ENCODE measurements at places on chromosomes 1 and 21.

DNA sequence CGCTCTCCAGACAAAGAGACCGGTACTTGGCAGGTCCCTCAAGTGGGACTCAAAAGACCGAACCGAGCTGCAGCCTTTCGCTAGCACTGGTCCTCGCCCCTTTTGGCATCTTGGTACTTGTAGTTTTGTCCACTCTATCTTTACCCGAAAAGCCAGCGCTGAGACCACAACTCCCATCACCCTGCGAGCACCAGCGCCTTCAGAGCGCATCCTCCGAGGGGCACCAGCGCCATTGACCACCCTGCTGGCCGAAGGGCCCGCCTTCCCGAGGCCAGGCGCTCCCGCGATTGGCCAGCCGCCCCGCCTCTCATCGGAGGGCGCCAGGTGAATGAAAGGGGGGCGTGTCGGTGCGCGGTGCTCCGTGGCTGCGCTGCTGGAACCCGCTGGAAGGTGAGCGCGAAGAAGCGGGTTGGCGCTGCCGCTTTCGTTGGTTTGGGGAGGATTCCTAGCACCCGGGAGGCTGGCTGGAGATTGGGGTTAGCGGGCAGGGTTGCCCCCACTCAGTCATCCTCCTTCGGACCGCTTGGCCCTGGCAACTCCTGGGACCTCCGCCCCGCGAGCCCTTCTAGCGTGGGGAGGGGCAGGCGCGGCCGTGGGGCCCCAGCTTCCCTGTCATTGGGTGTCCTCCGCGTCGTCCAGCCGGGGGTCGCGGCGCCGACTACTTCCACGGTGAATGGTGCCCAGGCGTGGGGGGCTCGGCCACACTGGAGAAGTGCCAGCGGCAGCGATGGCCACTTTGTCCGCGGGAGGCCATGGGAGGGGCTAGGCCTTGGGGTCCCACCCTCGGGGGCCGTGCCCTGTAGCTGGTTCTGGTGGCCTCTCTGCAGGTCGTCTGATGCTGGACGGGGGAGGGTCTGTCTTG, at the start of gene ZBTB8B:
Gene ZBTB8B, plus strand, starts transcription at position 357 of the 862 bp plus-strand sequence. CDS start 5,553 bp downstream, outside the sequence.
- no peak for DNase-seq

- no peak for DNase-seq
Observed at GRCh38 chr1:29426701-29427279, 190.5 kb downstream of the PTPRU start.

DNA sequence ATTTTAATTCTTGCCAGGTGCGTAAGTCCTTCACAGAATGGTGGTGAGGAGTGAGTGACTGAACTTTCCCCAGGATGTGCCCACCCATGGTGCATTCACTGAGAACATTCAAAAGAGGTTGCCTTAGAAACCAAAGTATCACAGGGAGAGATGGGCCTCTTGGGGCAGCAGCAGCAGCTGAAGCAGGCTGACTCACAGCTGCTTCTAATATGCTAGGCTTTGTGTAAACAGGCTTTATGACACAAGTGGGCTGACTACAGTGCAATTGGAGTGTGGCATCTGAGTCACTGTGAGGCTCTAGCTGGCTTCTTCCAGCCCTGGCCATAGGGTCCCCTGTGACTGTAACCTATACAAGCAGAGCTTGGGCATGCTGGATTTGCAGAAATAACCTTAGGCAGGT, 12.6 kb downstream of the PIGP start:
- DNase-seq = no peak

DNA sequence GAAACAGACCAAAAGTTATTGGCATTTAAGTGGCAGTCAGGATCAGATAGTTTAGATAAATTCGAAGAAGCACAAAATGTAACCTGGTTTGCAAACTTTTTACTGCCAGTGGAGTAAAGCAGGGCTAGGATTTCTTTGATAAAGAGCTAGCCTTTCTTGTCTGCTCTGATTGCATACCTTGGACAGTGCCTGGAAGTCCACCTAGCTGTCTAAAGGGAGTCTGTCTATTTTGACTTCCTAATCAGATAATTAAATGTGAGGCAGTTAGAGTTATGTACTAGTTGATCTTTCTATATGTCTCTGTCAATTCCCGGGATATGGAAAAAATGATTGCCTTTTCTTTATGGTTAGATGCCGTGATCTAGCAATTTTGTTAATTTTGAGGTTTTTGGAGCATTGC, 4.1 kb downstream of the GPSM2 start:
- no peak for DNase-seq

DNA sequence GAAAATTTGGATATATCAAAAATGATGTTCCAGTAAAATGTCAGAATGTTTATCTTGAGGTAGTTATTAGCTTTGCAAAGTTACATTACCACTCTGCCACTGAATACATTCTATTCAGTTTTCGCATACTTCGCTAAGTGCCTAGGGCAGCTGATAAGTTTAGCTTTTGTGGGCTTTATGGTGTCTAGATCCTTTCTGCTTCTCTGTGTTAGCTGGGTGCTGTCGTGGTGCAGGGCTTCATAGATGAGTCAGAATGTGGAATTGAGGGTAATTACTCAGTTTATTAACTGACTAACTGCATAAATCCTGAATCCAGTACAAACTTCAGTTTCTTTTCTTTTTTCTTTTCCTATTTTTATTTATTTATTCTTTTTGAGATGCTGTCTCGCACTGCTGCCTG, 21.5 kb downstream of the NCAM2 start:
- DNase-seq = no peak

- no peak for DNase-seq
Observed at GRCh38 chr1:94819945-94820746, at the start of gene SLC44A3. Gene SLC44A3 (plus strand): TSS chr1:94820357. CDS start chr1:94820452, 95 bp downstream.

- DNase-seq = no peak
Observed at GRCh38 chr1:6519491-6519934, 28.0 kb upstream of the PLEKHG5 start.

- DNase-seq = no peak
Observed at GRCh38 chr21:45153358-45154318, 79.3 kb downstream of the ADARB1 start.

Measured in T-helper 9 cell (primary cell).